Skin of body (tissue), 3 donors: ENCODE measurements at places on chromosomes 16 and 17. TPM values are rescaled to one million over a fixed set of nuclear protein-coding genes. Genes with fewer than 3 reads are reported as not detected.

Gene GPRC5C
- 15.4 TPM for total RNA-seq

Gene KRTAP3-2
- total RNA-seq: 2.3 TPM

Gene PRSS27
- 0.39 TPM for total RNA-seq

Gene SLC22A31
- total RNA-seq: 2.6 TPM

Gene MFAP4
- total RNA-seq: 126 TPM

Gene MPP3
- 7.7 TPM for total RNA-seq

Gene FA2H
- total RNA-seq: 5.9 TPM

Gene KRT32
- total RNA-seq: 28.0 TPM

Gene GJC1
- total RNA-seq: 19.9 TPM

Gene PPP1R1B
- 12.8 TPM for total RNA-seq
